Hematopoietic multipotent progenitor cell (in vitro differentiated cells): ENCODE measurements at places on chromosomes 16 and 17.

DNA sequence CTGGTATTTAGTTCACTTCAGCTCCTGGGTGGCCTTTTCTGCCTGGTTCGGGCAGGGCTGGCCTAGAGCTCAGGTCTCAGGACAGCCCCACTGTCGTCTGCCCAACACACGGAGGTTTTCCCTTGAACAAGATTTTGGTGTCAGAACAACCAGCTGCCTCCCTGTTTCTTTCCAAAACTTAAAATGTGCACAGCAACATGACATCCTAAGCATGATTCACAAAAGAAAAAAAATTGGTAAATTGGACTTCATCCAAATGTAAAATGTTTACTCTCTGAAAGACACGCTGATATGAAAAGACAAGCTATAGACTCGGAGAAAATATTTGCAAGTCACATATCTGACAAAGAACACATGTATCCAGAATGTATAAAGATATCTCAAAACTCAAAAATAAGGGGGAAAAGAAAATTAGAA, 197.8 kb upstream of the CHMP6 start:
- DNase-seq = no peak

DNA sequence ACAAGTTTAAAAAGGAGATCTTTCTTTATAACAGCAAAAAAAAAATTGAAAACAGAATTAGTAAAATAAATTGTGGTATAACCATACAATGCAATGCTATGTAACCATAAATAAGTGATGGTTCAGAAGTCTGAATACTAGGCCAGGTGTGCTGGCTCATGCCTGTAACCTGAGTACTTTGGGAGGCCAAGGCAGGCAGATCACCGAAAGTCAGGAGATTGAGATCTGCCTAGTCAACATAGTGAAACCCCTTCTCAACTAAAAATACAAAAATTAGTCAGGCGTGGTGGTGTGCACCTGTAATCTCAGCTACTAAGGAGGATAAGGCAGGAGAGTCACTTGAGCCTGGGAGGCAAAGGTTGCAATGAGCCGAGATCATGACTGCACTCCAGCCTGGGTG, 34.6 kb downstream of the CCT6B start:
- no peak for DNase-seq

DNA sequence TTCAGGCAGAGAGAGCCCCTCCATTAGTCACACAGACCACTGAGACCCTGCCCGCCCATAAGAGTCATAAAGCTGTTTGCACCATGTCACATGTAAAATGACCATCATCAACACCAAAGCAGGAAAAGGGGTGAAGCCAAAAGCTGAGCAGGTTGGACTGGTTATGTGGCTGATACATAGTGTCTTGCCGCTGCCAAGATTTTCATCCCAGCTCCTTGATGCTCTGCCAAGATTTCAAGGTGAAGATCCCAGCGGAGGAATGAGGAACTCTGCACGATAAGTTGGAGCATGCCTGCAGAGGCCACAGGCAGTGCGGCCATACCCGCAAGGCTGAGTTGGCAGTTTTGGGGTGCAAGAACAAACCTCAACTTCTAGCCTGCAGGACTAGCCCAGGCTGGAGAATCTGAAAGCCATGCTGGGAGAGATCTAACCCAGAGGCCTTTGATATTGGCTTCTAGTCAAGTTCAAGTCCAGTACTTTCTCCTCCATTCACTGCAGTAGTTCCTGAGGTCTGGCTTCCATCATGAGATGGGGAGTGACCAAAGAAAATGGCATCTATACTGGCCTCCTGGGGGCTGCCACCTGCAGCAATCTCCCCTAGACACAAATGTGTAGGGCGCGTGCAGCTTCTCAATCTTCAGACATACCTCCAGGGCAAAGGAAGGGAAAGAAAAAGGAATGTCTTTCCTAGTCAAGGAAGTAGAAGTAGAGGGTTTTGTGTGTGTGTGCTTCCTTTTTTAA, 79.7 kb upstream of the NOL11 start:
- DNase-seq = no peak

DNA sequence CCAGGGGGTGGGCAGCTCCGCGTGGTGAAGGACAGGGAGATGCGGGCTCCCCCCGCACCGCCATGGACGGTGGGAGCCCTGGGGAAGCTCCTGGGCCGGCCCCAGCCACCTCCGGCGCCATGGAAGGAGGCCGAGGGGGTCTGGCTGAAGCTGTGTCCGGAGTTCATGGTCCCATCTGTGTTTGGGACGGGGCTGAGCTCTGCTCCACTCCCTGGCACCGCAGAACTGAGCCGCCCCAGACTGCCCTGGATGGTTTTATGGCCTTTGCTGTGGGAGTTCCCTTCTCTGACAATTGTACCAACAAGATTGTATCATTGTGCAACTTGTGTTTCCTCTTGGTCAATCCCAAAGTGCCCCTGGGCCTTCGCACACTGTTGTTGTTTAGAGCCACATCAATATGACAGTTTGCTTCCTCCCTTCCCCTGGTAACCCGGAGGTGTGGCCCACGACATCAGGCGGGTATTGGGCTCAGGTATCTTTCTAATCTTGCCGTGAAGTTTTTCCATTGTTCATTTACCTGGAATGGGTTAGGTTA, 942 bp downstream of the KRT23 start:
- DNase-seq = no peak

DNA sequence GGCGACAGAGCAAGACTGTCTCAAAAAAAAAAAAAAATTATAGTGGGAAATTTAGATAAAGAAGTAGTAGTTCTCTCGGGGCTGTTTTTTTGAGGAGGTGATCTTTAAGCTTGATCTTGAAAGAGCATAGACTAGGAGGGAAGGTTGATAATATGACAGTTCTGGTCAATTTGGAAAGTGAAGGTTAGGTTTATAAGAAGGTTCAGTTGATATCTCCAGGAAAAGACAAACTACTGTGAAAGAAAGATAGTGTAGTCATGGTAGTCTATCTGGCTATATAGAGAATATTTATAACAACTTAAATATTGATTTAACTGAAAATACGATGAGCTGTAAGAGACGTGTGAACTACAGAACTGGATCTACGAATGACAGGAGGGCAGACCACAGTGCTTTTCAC, 3.1 kb downstream of the ATF7IP2 start:
- no peak for DNase-seq

DNA sequence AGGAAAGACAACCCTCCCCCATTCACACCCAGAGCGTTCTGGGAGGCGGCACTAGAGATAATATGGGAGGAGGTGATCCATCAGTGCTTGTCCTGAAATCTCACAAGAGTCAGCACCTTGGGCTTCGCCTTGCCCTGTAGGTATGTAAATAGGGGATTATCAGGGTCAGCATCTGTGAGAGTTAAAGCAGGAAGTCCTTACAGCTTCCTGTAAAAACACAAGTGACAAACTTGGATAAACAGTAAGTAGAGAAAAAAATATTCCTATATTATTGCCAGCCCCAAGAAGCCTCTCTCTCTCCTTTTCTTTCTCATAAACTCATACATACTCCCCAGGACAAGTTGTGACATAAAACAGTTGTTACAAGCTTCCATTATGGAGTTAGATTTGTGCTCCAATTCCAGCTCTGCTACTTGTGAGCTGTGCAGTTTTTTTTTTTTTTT, 187.7 kb downstream of the MAF start:
- peak; percentile 55 for DNase-seq

DNA sequence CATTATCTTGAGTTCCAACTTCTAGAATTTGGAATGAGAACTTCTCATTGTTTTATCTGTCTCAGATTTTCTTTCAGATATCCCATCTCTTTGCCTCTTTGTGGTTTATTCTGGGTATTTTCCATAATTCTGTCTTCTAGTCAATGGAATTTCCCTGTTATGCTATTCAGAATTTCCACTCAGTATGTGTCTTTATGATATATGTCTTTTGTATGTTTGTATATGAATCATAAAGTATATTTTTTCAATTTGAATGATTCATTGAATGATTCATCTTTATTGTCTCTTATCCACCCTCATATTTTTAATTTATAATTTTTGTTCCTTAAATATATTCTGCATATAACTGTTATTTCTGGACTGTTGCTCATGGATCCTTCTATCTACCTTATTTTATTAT, 729.7 kb upstream of the GOT2 start:
- DNase-seq = no peak

GRCh38 chr16:6493555-6493954, 839.1 kb upstream of the RBFOX1 start:
- DNase-seq = no peak

DNA sequence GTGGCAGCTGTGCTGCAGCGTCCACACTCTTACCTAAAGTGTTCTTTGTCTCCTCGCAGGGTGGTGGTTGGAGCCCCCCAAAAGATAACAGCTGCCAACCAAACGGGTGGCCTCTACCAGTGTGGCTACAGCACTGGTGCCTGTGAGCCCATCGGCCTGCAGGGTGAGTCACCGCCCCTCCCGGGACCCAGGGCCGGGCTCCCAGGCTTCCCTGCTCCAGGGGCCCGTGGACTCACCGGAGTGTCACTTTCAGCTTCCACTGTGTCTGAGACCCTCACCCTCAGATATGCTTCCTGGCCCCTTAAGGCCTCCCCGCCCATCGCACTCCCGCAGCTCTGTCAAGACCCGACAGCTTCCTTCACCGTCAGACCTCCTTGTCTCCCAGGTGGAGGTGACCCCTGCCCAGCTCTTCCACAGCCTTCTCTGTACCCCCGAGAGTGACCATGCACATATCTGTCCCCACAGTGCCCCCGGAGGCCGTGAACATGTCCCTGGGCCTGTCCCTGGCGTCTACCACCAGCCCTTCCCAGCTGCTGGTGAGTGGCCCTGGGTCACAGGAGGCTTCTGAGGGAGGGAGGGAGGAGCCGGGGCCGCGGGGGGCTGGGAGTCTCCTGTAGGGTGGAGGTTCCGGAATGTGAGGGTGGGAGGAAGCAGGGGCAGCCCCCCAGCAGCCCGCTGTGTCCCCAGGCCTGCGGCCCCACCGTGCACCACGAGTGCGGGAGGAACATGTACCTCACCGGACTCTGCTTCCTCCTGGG, 1.8 kb downstream of the ITGAX start:
- no peak for DNase-seq

DNA sequence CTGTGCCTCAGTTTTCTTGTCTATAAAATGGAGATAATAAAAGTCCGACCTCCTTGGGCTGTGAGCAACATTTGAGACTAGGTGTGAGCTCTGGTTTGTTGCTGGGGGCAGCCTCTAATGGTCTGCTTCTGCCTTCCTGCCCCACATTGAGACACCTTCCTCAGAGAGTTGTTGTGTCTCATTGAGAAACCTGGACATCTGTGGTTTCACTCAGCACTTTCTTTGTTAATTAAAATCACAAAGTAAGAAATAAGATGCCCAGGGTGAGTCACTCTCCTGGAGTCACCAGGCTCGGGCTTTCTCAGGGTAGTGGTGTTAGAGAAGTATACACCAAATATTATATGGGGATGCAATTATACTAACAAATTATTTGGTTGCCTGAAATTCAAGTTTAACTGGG, 389.2 kb upstream of the SALL1 start:
- no peak for DNase-seq

DNA sequence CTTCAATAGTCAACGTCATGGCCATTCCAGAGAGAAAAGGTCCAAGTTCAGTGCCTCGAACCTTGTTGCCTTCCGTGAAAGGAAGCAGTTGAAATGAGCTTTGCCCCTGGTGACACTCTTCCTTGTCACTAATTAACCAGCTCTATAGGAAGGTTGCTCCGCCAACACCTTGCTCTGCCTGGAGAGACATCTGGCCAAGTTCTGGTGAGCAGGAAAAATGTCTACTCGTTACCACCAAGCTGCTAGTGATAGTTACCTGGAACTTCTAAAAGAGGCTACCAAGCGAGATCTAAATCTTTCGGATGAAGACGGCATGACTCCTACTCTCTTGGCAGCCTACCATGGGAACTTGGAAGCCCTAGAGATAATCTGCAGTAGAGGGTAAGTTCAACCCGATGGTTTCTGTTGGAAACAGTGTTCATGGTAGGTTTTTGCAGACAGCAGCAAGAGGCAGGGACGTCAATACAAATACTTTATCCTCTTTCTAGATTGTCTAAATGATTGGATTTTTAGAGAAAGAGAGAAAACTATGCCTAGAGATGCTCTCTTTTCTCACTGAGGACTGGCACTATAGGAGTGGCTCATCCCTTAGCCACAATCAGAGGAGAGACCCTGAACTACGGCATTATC, at the start of gene ANKS4B:
Gene ANKS4B (plus strand): TSS at position 179 of the 630 bp plus-strand sequence. CDS start 39 bp downstream, at position 218.
- DNase-seq = no peak

GRCh38 chr16:2512735-2513404, 882 bp upstream of the ATP6V0C start:
- DNase-seq = peak; percentile 55

DNA sequence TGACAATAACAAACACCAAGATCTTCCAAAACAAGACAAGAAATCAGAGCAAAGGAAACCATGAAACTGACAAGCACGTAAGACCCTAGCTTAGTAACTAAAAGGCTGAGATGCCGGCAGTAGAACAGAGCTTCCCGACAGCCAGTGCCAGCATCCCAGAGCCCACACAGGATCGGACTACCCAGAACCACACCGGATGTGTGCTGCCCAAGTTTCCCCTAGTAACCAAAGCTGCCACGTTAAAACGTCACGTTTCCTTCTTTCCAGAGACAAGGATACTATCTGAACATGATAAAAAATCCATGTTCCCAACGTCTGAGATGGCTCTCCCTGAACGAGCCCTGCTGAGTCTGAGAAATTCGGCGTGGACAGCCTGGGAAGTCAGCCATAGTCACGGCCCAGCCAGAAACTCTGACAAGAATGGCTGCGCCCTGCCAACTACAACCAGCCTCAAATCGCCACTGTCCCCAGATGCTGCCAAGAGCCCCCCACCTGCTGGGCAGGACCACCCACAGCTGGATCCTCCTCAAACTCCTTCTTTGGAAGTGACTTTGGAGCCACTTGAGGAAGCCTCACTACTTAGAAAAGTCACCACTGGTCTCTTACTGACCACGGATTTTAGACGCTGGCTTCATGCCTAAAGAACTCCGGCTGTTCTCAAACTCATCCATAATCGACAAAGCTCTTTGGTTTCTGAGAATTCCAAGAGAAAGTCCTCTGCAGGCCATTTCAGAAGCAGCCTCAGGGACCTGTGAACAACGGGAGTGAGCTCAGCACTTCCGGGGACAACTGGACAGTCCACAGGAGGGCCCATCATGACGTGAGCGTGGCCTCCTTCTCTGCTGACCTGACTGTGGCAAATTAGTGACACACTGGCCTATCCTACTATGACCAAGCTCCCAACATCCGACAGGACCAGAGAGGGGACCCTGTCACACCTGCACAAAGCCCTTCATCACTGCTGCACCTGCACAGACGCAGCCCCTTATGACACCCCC, 16.7 kb downstream of the CCDC57 start:
- no peak for DNase-seq

DNA sequence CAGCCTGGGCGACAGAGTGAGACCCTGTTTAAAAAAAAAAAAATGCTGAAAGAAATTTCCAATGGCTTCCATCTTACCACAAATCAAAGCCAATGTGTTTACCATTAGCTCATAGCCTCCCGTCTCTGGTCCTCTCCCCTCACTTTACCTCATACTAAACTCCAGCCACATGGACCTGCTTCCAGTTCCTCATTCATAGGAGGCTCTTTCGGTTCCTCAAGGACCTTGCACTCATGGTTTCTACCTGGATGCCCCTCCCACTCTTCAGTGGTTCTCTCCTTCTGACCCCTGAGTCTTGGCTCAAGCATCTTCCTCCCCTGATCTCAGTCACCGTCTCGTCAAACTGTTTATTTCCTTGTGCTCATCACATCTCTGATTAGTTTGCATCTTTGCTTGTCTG, 3.8 kb upstream of the DEF8 start:
- no peak for DNase-seq

- no peak for DNase-seq
Observed at GRCh38 chr17:63722403-63722802, 19.2 kb downstream of the STRADA start.

GRCh38 chr17:7582396-7583252, 1.0 kb upstream of the MPDU1 start:
- no peak for DNase-seq

GRCh38 chr17:20063665-20064648, 54.8 kb downstream of the SPECC1 start:
- peak; percentile 53 for DNase-seq

- DNase-seq = no peak
Observed at GRCh38 chr16:12568438-12568837, 235.2 kb downstream of the CPPED1 start.
